CD8-positive, alpha-beta memory T cell (primary cell): ENCODE measurements at places on chromosomes 16 and 17. TPM values are rescaled to one million over a fixed set of nuclear protein-coding genes. Genes with fewer than 3 reads are reported as not detected.

- H3K4me3 ChIP-seq = peak overlapping the region; percentile 42
- no peaks in the 10 kb centered on the region for H3K27me3 ChIP-seq
- peak overlapping the region; percentile 43 for H3K27ac ChIP-seq
- H3K4me1 ChIP-seq = peaks cover 56% of the 10 kb centered on the region
Measured at GRCh38 chr17:78414178-78415162, 36.0 kb downstream of the PGS1 start.

DNA sequence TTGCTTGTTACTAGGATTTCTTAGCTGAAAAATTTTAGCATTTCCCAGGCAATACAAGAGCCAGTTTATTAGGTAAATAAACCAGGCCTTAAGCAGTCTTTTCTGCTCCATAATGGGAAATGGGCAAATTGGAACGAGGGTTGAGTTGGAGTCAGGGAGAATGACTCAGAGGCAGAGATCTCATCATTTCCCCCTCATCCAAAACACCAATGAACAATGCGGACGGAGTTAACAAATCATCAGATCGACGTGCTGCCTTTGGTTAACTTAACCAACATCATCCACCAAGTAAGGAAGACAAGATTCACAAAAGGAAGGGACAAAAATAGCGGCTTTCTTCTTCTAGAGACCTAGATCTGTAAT, 243.5 kb downstream of the STX8 start:
- no peaks in the 10 kb centered on the region for H3K36me3 ChIP-seq
- no peak overlapping the region for H3K4me3 ChIP-seq
- H3K27ac ChIP-seq = no peak overlapping the region
- no peak for DNase-seq
- H3K27me3 ChIP-seq = no peaks in the 10 kb centered on the region

- no peaks in the 10 kb centered on the region for H3K36me3 ChIP-seq
- no peak overlapping the region for H3K4me3 ChIP-seq
- no peaks in the 10 kb centered on the region for H3K4me1 ChIP-seq
Measured at GRCh38 chr16:60031740-60032139, 1297.6 kb upstream of the GOT2 start.

TNFRSF17 gene
- not detected for total RNA-seq

- peaks cover 26% of the 10 kb centered on the region for H3K36me3 ChIP-seq
- no peaks in the 10 kb centered on the region for H3K27me3 ChIP-seq
- H3K4me1 ChIP-seq = peaks cover 79% of the 10 kb centered on the region
- no peak for DNase-seq
Measured at GRCh38 chr17:76267051-76267576, 2.0 kb downstream of the UBALD2 start.

TM4SF5 gene
- not detected for total RNA-seq

DNA sequence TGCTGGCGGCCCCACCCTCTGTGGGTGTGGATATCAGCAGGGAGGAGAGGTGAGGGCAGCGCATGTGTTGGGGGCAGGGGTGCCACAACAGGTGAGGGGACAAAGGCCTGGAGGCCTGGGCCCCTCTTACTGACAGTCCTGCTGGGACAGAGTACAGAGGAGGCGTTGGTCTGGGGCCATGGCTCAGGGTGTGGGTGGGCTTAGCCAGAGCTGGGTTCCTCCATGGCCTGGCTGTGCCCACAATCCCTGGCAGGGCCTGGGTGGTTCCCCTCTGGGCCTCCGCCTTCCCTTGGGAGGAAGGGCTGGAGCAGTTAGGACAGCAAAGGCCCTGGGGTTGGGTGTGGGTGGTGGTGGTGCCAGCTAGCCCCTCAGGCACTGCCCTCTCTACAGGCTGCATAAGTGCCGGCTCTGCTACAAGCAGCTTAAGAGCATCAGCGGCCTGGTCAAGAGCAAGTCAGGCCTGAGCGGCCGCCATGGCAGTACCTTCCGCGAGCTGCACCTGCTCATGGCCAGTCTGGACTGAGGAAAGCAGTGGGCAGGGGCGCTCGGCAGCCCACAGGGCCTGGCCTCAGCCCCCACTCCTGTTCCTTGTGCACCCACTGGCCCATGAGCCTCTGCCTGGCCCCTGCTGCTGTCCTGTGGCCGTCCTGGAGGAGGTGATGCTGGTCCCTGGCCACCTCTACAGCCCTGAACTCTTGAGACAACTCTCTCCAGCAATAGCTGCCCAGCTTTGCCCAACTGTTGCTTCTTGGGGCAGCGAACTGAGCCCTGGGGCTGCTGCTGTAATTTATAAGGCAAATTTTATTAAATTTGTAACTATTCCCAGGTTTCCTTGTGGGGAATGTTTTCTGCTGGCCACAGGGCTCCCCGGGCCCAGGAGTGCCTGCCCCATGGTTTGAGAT, 21.1 kb downstream of the KATNB1 start:
- no peaks in the 10 kb centered on the region for H3K4me1 ChIP-seq
- H3K4me3 ChIP-seq = no peak overlapping the region
- no peaks in the 10 kb centered on the region for H3K36me3 ChIP-seq
- H3K27ac ChIP-seq = no peak overlapping the region

DNA sequence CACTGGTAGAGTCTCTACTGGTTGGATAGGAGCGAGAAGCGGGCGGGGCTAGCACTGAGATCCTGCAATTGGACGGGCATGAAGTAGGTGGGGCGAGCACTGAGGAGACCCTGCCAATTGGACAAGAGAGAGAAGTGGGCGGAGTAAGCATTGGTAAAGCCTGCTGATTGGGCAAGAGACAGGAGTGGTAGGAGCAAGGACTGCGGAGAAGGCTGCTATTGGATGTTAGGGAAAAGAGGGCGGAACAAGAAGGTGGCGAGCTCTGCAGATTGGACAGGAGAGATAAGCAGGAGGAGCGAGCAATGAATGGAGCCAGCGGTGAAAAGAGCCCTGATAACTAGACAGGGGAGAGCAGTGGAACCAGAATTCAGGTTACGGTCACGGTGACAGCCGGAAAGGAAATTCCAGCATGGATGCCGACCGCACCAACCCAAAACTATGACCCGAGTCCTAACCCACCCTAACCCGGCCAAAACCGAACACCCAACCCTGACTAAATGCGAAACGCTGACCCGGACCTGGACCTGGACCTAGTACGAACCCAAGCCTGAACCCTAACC, 4.8 kb downstream of the SCGB1C2 start:
- no peaks in the 10 kb centered on the region for H3K36me3 ChIP-seq
- H3K27ac ChIP-seq = no peak overlapping the region
- no peaks in the 10 kb centered on the region for H3K27me3 ChIP-seq
- H3K4me3 ChIP-seq = no peak overlapping the region
- H3K4me1 ChIP-seq = no peaks in the 10 kb centered on the region

DNA sequence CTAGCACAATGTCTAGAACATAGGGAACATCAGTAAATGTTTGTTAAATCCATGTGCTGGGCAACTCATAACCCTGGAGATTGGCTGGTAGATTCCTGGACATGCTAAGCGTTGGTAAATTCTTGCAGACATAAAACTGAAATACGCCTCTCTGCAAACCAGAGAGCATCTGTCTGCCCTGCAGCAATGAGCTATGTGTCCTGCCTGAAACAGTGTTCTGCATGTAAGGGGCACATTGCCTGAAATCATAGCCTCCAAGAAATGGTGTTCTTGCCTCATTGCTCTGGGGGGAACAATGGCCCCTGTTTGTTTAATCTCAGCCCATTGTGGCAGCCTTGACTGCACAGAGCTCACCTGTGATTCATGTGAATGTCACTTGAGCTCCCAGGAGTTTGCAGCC, 113.5 kb upstream of the CCL2 start:
- no peaks in the 10 kb centered on the region for H3K4me1 ChIP-seq
- no peaks in the 10 kb centered on the region for H3K36me3 ChIP-seq
- H3K27me3 ChIP-seq = no peaks in the 10 kb centered on the region
- H3K27ac ChIP-seq = no peak overlapping the region
- no peak for DNase-seq

DNA sequence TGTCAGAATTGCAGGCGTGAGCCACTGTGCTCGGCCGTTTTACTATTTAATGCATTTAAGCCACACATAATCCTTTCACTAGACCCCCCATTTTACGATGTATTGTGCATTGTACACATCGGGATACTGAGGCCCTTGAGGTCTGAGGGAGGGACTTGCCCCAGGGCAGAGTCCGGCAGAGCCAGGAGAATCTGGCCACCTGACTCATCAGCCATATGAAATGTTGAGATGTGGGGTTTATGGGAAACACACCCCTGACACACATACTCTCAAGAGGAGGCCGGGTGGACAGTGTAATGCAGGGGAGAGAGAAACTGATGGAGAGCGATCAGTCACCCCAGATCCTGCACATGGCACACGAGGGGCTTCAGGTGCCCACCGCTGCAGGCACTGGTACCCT, 196.6 kb downstream of the ZNF423 start:
- no peak for DNase-seq
- H3K4me1 ChIP-seq = no peaks in the 10 kb centered on the region
- H3K4me3 ChIP-seq = no peak overlapping the region
- H3K27me3 ChIP-seq = no peaks in the 10 kb centered on the region
- no peak overlapping the region for H3K27ac ChIP-seq

- no peaks in the 10 kb centered on the region for H3K27me3 ChIP-seq
- DNase-seq = no peak
- no peak overlapping the region for H3K4me3 ChIP-seq
- H3K36me3 ChIP-seq = no peaks in the 10 kb centered on the region
- H3K27ac ChIP-seq = no peak overlapping the region
Measured at GRCh38 chr17:62823111-62823893, 15.2 kb upstream of the MARCHF10 start.

SKAP1 gene
- 50.5 TPM for total RNA-seq

ARHGDIG gene
- total RNA-seq = not detected

DNA sequence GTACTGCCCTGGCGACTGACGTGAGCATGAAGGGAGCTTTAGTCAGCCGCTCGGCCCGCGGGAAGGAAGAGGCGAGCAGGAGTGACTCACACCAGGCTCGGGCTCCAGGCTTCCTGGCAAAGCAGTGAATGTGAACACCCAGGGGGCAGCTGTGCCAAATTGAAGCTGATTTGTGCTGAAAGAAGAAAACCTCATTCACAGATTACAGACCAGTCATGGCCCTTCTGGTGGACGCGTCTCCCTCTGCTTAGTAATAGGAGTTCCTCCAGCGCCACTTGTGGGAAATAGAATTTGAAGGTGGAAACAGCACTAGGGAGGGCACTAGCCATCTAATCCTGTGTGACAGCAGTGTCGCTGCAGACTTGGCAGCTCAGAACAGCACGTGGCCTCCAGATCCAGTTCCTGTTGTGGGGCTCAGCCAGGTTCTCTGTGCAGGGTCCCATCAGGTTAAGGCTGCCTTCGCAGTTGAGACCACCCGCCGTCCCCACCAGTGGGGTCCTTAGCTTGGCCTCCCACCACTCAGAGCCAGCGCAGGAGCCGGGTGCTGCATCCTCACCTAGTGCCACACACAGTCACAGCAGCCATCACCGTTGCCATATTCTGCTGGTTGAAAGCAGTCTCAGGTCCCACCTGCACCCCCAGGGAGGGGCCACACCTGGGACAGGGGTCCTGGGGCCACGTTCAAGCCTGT, 164.5 kb upstream of the CHMP6 start:
- H3K4me1 ChIP-seq = peaks cover 6% of the 10 kb centered on the region
- no peak overlapping the region for H3K4me3 ChIP-seq
- no peak for DNase-seq
- H3K27ac ChIP-seq = no peak overlapping the region
- no peaks in the 10 kb centered on the region for H3K36me3 ChIP-seq

DHX40 gene
- total RNA-seq = 22.3 TPM
